ENCODE measurements at places on chromosomes 3 and 15.

- no peak for DNase-seq
Observed at GRCh38 chr15:43270676-43271306, 4.1 kb upstream of the TGM5 start.

GRCh38 chr15:66702787-66703539 lies 927 bp downstream of the SMAD6 start:
- no peak for DNase-seq

- no peak for DNase-seq
Observed at GRCh38 chr3:183464480-183464879, 36.1 kb upstream of the MCF2L2 start.

DNA sequence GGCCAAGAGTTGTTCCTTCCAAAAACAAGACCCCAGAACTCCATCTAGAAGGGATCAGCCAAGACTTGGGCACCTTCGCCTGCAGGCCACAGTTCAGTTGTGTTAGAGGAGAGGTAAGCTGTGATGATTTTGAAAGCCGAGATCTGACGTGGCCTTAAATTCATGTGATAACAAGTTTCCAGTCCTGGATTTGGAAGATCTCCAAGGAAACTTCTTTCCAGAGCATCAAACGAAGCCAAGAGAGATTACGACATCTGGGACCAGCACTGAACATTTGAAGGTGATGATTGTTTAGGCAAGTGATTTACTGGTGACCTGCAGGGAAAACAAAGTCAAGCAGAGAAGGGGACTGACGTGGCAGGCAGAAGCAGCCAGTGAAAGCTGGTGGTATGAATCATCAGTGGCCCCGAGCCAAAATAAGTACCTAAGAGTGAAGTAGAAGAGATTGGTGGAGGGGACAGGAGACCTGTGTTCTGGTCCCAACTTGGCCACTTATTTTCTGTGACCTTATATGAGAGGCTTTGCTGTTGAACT lies 339.0 kb upstream of the PROK2 start:
- DNase-seq: no peak

DNA sequence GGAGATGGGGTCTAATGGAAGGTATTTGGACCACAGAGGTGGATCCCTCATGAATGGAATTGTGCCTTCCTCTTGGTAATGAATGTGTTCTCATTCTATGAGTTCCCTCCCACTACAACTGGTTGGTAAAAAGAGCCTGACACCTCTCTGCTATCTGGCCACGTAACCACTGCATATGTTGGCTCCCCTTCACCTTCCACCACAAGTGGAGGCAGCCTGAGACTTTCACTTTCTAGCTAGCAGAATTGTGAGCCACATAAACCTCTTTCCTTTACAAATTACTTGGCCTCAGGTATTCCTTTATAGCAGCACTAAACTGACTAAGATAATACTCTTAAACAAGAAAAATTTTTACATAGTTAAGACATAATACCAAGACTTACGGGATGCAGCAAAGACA lies 155.3 kb downstream of the NR1I2 start:
- DNase-seq: peak; percentile 3

GRCh38 chr3:102614585-102614984 lies 179.8 kb downstream of the ZPLD1 start:
- no peak for DNase-seq

GRCh38 chr3:145058483-145058882 lies 1086.9 kb downstream of the DIPK2A start:
- no peak for DNase-seq

- DNase-seq: no peak
Observed at GRCh38 chr15:72280751-72281150, 8.4 kb upstream of the PARP6 start.

GRCh38 chr15:77075528-77075927 lies 4.6 kb upstream of the TSPAN3 start:
- DNase-seq: no peak

DNA sequence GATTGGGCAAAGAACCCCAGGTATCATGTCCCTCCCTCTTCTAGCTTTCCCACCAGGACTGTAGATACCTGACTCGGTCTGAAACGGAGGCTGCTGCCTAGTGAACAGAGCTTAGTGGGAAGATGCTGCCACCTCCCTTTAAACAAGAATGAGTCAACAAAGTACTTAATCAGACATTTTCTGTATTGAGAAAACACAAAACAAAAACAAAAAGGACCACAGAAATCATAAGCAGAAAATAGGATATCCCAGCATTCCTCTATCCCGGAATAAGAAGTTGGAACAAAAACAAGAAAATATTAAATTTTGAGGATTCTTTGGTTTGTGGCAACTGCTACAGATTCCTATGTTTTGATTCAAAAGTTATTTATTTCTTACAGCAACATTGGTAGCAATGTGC lies 51.7 kb upstream of the COL8A1 start:
- no peak for DNase-seq

GRCh38 chr3:11391174-11391879 lies 119.1 kb downstream of the ATG7 start:
- DNase-seq: no peak

DNA sequence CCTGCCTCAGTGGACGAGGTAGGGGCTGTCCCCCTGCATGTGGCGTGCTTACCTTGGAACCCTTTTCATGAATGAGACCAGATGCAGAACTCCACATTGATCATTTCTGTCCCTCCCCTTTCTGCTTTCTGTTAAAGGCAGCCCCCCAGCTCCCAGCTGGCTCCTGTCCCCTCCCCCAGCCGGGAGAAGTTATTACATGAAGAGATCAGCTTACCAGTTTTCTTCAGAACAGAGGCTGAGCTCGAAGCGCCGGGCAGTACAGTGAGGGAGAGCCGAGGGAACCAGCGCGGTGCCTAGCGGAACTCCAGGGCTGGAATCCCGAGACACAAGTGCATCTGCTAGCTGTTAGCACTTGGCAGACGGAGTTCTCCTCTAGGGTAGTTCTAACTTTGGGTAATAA lies 263.3 kb upstream of the NR2E3 start:
- no peak for DNase-seq
